Kidney (tissue), 22 donors: ENCODE measurements at places on chromosomes 1 and 21. TPM values are rescaled to one million over a fixed set of nuclear protein-coding genes. Genes with fewer than 3 reads are reported as not detected.

Gene ELF3
- 81.8 TPM for polyA plus RNA-seq

Gene CLCA1
- polyA plus RNA-seq, result not detected

DNA sequence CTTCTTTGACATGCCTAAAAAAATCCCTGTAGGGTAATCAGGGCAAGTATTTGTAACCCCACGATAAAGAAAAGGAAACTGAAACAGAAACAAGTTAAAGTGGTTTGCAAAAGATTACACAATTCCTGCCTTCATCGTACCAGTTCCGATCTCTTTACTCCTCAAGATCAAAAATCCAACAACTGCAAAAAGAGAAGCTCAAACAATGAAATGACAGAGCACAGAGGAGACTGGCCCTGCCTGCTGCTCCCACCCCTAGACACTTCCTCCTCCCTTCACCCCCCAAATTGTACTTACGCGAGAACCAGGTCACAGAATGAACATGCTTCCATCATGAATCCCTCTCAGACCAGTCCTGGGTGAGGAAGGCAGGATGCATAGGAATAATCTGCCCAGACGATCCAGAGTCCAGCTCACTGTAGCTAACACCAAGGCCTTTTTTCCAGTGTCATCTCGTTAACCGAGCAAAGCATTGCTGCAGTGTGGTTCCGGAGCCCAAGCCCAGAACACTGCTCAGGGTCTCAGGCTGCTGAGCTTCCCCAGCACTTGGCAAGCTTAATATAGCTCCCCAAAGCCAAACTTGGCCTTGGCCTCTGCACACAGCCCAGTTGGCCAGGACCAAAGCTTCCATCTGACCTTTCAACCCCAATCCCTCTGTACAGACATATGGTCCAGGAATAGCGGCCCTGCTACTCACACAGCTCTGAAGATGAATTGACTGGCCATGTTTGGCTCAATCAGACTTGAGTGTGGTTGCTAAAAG, 20.3 kb downstream of the RXRG start:
- DNase-seq, result no peak

GRCh38 chr1:50252196-50252595, 143.5 kb downstream of the ELAVL4 start:
- DNase-seq, result no peak
